Activated CD8-positive, alpha-beta memory T cell treated with anti-CD3 and anti-CD28 coated beads for 1 hour (primary cell): ENCODE measurements at places on chromosomes 12 and 14.

DNA sequence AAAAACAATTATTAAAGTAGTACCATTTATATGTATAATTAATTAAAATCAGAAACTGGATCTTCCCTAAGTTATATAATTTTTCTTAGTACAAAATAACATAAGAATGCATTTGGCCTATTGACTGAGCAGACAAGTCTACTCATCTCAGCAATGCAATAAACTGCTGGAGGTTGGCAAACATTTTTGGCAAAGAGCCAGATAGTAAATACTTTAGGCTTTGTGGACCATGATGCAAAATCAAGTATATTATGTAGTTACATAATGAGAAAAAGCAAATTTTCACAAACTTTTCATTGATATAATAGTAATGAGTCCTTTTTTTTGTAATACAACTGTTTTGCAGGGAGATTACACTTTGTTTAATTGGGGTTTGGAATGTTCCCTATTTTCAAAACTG lies 30.9 kb downstream of the ERGIC2 start:
- no peak for DNase-seq

DNA sequence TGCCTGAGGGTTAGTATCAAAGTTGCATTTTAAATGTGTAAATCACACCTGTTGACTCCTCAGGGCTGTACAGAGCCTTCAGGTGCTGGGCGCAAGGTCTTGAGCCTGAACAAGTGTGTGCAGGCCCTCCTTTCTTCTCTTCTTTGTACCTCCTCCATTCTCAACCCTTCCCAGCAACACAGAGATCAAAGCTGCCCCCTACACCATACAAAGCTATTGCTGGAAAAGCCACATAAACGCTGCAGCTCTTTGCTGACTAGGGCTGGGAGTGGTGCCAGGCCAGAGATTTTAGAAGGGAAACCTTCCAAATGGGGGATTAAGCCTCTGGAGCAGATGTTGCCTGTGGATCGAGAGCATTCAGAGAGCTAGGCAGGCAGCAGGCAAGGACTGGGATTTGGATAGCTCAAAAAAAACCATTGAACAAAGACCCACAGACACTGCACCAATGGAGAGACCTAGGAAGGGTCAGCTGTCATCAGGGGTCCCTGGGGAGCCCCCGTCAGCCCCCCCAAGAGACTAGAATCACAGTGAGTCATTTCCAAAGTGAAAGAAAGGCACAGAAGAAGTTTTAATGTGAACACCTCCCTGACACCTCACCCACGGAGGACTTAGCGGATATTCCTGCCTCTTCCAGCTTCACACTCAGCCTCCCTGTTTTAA lies 18.2 kb upstream of the SUSD6 start:
- DNase-seq = no peak

DNA sequence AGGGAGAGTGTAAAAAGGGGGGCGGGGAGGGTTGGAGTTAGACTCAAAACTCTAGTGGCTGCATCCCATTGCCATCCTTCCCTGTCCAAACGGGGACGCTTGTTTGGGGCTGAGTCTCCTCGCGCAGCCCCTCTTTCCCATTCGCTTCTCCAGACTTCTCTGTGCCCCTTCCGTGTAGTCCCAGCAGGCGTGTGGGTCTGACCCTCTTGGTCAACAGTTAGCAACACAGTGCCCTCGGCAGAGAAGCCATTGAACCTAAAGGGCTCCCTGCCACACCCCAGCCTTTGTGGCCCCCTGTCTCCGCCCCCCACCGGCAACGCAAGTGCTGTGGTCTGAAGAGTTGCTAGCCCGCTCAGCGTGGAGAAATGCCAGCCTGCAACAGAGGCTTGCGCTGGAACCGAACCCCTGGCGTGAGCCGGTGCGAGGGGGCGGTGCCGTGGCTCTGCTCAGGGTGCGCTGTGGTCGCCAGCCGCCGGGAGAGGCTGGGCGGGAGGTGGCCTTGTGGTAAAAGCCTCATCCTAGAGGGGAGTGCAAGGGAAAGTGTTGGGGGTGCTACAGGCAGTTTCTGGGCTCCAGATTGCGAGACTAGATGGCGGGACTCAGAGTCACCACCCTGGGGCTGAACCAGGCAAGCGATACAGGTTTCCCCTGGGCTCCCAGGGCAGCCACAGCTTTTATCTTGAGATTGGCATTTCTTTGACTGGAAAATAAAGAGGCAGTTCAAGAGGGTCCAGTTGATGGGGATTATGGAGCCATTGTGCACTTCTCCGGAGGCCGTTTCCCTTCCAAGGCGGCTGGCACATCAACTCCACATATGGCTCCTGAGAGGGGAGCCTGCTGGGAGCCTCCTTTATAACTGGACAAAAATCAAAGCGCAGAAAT lies 2.1 kb downstream of the PLXNC1 start:
- DNase-seq = peak; percentile 17

GRCh38 chr14:99955826-99956455 lies 109.3 kb upstream of the EVL start:
- no peak for DNase-seq

GRCh38 chr12:83016991-83017390 lies 330.3 kb downstream of the TMTC2 start:
- no peak for DNase-seq

- DNase-seq = no peak
Observed at GRCh38 chr14:90193925-90194324, 62.4 kb upstream of the PSMC1 start.

- no peak for DNase-seq
Observed at GRCh38 chr14:102373110-102373509, 10.4 kb downstream of the TECPR2 start.

DNA sequence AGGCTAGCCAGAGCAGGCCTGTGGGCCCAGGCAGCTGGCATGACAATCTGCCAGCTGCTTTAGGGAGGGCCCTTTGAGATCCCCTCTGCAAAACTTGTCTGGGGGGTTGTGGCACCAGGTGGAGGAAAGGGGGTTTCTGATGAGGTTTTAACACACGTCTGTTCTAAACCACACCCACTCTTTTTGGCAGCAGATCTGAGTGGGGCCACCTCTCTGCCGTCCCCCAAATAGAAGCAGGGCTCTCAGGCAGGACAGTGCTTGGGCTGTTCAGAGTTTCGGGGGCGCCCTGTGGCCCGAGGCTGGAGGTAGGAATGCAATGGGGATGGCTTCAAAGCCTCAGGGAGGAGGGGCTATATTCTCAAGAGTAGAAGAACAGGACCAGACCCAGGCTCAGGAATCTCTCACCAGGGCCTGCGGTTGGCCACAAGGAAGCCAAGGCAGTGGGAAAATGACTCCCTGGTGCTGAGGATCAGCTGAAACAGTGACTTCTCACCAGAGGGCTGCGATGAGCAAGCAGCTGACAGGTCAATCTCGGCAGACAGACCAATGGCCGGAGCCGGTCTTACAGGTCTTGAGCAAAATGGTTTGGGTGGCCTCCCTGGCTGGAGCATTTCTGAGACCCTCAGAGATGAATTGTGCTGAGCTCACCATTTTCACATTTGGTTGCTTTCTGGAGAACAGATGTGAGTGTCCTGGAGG lies 1.5 kb upstream of the KRT5 start:
- DNase-seq = no peak
